ENCODE measurements at places on chromosomes 4 and X.

DNA sequence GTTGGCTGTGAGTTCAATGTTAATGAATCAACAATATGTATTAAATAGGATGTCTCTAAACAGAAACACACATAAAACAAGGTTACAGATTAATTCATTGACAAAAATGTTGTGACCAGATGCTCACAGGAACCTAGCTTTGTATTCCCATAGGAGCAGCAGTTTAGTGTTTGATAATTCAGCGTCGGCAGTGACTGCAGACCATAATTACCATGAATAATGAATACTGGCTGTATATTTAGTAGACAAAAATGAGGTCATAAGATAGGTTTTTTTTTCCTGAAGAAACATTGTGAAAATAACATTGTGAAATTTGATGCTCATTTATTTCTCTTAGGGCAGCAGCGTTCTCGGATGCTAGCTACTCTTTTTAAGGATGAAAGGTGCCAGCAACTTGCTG is 27.8 kb downstream of the COPS4 start:
- DNase-seq = no peak
- H3K27ac ChIP-seq = no peak overlapping the region

GRCh38 chr4:3388471-3389232 is 53.1 kb upstream of the HGFAC start:
- H3K4me1 ChIP-seq = no peaks in the 10 kb centered on the region
- no peak overlapping the region for H3K27ac ChIP-seq
- no peak for DNase-seq
- H3K36me3 ChIP-seq = no peaks in the 10 kb centered on the region
- no peak overlapping the region for H3K4me3 ChIP-seq
- no peaks in the 10 kb centered on the region for H3K27me3 ChIP-seq

GRCh38 chrX:5122181-5122678 is 1106.4 kb downstream of the NLGN4X start:
- no peak overlapping the region for H3K27ac ChIP-seq
- no peaks in the 10 kb centered on the region for H3K4me1 ChIP-seq
- no peaks in the 10 kb centered on the region for H3K27me3 ChIP-seq
- DNase-seq = no peak
- H3K4me3 ChIP-seq = no peak overlapping the region
- H3K36me3 ChIP-seq = no peaks in the 10 kb centered on the region

GRCh38 chr4:48162162-48162561 is 28.1 kb upstream of the TXK start:
- H3K27me3 ChIP-seq = no peaks in the 10 kb centered on the region
- no peak overlapping the region for H3K4me3 ChIP-seq
- H3K4me1 ChIP-seq = no peaks in the 10 kb centered on the region
- no peak overlapping the region for H3K27ac ChIP-seq

GRCh38 chr4:165505958-165506837 is 127.4 kb downstream of the CPE start:
- no peaks in the 10 kb centered on the region for H3K4me1 ChIP-seq
- H3K27me3 ChIP-seq = no peaks in the 10 kb centered on the region
- no peaks in the 10 kb centered on the region for H3K36me3 ChIP-seq
- no peak for DNase-seq

DNA sequence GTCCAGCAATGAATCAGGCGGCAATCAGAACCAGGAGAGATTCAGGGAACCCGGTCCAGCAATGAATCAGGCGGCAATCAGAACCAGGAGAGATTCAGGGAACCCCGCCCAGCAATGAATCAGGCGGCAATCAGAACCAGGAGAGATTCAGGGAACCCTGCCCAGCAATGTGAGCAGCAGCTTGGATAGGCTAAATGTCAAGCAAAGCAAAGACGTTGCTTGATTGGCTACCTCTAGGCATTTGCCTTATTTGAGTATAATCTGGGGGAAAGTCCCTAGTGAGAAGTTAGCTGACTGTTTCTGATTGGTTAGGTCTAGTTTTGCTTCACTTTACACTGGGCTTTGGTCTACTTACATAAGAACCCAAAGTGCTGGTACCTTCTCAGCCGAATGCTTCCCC is 1212.2 kb upstream of the TENM3 start:
- no peaks in the 10 kb centered on the region for H3K36me3 ChIP-seq
- no peaks in the 10 kb centered on the region for H3K27me3 ChIP-seq
- DNase-seq = no peak
- H3K27ac ChIP-seq = no peak overlapping the region
- no peaks in the 10 kb centered on the region for H3K4me1 ChIP-seq

- H3K27ac ChIP-seq = no peak overlapping the region
- H3K36me3 ChIP-seq = no peaks in the 10 kb centered on the region
- no peak overlapping the region for H3K4me3 ChIP-seq
- H3K4me1 ChIP-seq = no peaks in the 10 kb centered on the region
- H3K27me3 ChIP-seq = 0 out of 2 replicates have a peak, but pooled peaks cover 3% of the 10 kb centered on the region
- DNase-seq = no peak
Observed at GRCh38 chrX:154649503-154650220, 3.7 kb downstream of the CTAG2 start.

DNA sequence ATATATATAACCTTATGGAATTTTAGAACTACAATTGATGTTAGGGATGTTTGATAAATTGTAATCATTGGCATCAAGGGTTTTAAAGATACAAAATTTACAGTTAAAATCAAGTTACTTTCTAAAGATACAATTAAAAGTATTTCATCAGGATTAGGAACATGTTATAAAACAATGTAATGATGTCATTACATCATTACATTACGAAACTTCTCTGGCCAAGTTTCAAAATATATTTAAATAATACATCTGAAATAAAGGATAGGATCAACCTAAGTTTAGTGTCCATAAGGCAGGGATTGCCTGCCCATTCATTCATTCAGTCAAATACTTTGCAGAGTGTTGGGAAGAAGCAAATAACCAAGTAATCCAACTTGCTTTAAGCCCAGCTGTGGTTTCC is 75.1 kb downstream of the TENM3 start:
- no peaks in the 10 kb centered on the region for H3K36me3 ChIP-seq
- no peak overlapping the region for H3K27ac ChIP-seq
- no peak overlapping the region for H3K4me3 ChIP-seq
- no peaks in the 10 kb centered on the region for H3K4me1 ChIP-seq
- DNase-seq = no peak

DNA sequence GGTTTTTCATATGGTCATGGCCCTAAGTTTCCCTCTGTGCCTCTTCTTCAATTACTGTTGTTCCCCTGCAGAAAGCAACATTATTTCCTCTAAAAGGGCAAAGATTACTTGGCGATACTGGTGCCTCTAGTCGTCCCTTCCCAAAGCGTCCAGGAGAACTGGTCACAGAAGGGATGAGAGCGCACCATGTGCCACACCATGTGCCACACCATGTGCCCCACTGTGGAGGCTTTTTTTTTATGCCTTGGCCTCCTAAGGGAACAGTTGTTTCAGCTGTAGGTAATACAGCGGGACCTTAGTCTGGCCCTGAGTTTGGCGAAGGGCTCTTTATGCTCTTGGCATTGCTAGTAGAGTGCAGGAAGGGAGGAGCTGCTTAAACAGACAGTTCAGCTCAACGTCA is 11.5 kb upstream of the FGG start:
- H3K27ac ChIP-seq = no peak overlapping the region
- no peak for DNase-seq
- H3K27me3 ChIP-seq = no peaks in the 10 kb centered on the region
- H3K4me3 ChIP-seq = no peak overlapping the region

DNA sequence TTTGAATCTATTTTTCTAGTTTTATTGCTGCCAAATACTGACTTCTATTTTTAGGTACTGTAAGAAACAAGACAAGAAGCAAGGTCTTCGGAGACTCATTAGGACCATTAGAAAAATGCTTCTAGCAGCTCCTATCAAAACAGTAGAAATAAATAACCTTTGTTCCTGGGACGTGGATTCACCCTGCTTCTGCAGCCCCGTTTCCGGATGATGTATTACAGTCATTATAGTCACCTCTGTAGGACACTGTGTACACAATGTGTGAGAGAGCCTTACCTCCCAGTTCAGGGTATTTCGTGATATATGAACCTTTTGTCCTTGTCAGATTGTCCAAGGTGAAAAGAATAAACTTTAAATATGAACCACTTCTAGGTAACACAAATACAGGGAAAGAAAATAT is 484.0 kb upstream of the TECRL start:
- no peaks in the 10 kb centered on the region for H3K27me3 ChIP-seq
- H3K4me3 ChIP-seq = no peak overlapping the region
- H3K36me3 ChIP-seq = no peaks in the 10 kb centered on the region
- no peaks in the 10 kb centered on the region for H3K4me1 ChIP-seq

- no peak for DNase-seq
- no peaks in the 10 kb centered on the region for H3K4me1 ChIP-seq
- no peak overlapping the region for H3K27ac ChIP-seq
- no peak overlapping the region for H3K4me3 ChIP-seq
Observed at GRCh38 chr4:24330172-24330571, 254.2 kb downstream of the DHX15 start.

- no peaks in the 10 kb centered on the region for H3K4me1 ChIP-seq
- H3K27ac ChIP-seq = no peak overlapping the region
- H3K27me3 ChIP-seq = no peaks in the 10 kb centered on the region
- H3K36me3 ChIP-seq = no peaks in the 10 kb centered on the region
- no peak overlapping the region for H3K4me3 ChIP-seq
- no peak for DNase-seq
Observed at GRCh38 chr4:19850909-19851308, 400.8 kb upstream of the SLIT2 start.

GRCh38 chrX:70456256-70456655 is 11.6 kb downstream of the DLG3 start:
- H3K27me3 ChIP-seq = no peaks in the 10 kb centered on the region
- DNase-seq = no peak
- H3K4me1 ChIP-seq = peaks cover 24% of the 10 kb centered on the region
- no peaks in the 10 kb centered on the region for H3K36me3 ChIP-seq
- H3K4me3 ChIP-seq = peak overlapping the region; percentile 9
- H3K27ac ChIP-seq = no peak overlapping the region

DNA sequence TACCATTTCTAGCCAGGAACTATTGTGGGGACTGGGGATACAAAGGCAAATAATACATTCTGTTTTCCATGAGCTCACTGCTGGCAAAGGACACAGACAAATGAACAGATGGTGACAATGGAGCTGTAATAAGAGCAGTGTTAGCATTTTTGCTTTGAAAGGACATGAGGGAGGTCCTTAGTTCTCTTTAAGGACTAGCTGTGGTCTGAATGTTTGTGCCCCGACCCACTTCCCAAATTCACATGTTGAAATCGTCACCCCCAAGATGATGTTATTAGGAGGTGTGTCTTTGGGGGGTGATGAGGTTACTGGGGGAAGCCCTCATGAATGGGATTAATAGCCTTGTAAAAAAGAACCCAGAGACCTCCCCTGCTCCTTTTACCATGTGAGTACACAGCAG is 30.3 kb downstream of the CCNG2 start:
- H3K27me3 ChIP-seq = no peaks in the 10 kb centered on the region
- no peak overlapping the region for H3K27ac ChIP-seq
- DNase-seq = no peak
- no peaks in the 10 kb centered on the region for H3K4me1 ChIP-seq

- H3K27me3 ChIP-seq = no peaks in the 10 kb centered on the region
- DNase-seq = peak; percentile 47
- H3K4me1 ChIP-seq = peaks cover 4% of the 10 kb centered on the region
- no peaks in the 10 kb centered on the region for H3K36me3 ChIP-seq
Observed at GRCh38 chr4:177737387-177737940, 295.2 kb upstream of the AGA start.

DNA sequence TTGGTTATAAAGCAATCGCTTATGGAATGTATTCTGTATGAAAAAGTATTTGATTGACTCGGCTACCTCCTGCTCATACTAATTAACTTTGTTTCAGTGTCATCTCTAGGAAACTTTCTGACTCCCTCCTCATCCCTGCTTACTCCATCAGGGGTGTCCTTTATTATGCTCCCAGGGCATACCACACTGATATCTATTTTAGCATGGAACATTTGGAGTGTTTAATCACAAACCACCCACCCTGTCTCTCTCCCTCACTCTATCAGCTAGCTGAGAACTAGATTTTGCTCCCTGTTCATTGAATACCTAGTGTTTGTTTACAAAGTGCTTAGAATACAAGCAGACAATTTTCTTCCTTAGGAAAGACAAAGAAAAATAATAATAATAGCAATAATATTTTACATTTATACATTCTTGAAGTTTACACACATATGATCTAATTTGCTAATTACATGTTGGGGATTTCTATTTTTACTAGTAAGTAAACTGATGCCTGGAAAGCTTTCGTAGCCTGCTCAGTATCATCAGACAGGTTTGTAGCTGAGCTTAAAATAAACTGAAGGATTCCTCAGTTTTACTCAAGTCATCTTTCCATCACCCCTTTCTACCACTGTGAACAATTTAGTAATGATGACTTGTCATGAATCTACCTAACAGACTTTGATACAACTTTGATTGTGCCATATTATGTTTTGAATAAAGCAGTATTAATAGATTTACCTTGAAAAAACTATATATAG is 811.4 kb upstream of the HS3ST1 start:
- H3K4me1 ChIP-seq = no peaks in the 10 kb centered on the region
- no peak overlapping the region for H3K27ac ChIP-seq
- H3K4me3 ChIP-seq = no peak overlapping the region

DNA sequence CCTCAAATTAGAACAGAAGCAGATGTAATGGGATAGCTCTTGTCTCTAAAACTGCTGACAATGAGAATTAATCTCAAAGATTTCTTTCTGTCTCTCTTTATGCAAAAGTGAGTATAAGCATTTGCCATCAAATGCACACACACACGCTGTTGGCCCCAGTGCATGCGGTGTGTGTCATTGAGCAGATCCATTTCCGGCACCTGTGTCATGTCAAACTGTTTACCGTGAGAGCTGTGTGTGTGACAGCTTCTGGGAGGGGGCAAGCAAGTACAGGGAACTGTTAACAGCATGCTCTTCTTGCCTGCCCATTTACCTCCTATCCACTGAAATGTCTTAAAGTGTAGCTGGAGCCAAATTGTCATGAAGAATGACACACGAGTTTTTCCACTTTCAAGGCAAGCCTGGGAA is 297.9 kb upstream of the FAT4 start:
- no peak for DNase-seq
- no peaks in the 10 kb centered on the region for H3K36me3 ChIP-seq
- H3K4me1 ChIP-seq = no peaks in the 10 kb centered on the region
- H3K27me3 ChIP-seq = no peaks in the 10 kb centered on the region
- no peak overlapping the region for H3K4me3 ChIP-seq
- no peak overlapping the region for H3K27ac ChIP-seq
